NCI-H446 (cell line): ENCODE measurements at places on chromosomes 11 and 22.

- no peak for DNase-seq
These were observed 20.4 kb downstream of the ALKBH8 start for GRCh38 chr11:107545101-107545514.

DNA sequence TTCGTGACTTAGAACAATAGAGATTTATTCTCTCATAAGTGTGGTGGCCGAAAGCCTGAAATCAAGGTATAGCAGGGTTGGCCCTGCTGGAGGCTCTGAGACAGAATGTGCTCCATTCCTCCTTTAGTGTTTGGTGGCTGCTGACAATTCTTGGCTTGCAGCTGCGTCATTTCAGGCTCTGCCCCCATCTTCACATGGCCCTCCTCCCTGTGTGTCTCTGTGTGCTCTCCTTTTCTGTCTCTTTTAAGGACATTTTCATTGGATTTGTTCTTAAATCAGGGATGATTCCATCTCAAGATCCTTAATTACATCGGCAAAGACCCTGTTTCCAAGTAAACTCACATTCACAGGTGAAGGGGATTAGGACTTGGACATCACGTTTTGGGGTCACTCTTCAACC is 10.2 kb upstream of the APOL6 start:
- no peak for DNase-seq

- no peak for DNase-seq
These were observed 717 bp downstream of the OSM start for GRCh38 chr22:30265823-30266444.

GRCh38 chr11:74951226-74951625 is 2.2 kb downstream of the SPCS2 start:
- DNase-seq, result no peak

DNA sequence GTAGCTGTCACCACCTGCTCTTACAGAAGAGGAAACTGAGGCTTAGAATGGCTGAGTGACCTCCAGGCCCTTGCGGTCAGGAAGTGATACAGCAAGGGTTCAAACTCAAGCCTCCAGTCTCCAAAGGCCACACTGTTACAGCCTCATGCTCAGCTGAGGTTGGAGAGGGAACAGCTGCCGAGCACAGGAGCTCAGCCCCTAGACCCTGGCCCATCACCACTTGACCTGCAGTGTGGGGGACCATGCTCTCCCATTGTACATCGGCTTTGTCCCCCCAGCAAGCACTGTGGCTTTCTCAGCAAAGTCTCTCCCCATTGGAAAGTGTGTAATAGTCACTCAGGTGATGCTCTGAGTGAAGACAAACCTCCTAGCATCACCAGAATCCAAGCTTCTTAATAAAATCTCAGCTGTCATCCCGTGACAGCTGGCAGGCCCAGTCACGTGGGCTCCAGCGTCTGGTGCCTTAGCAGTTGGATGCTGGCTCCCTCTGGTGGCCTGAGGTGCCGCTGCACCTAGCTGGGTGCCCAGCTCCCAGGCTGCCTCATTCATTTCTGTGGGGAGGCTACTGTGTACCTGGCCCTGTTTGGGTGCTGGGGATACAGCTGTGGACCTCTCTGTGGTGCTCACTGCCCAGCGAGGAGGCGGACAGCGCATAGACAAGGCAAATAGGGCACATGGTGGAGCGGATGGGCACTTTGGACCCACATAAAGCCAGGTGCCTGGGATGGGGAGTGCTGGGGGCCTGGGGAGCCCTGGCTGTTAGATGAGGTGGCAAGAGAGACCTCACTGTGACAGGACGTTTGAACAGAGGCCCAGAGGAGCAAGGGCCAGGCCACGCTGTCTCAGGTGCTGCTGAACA is 19.1 kb upstream of the MYRF start:
- DNase-seq, result peak; percentile 94

DNA sequence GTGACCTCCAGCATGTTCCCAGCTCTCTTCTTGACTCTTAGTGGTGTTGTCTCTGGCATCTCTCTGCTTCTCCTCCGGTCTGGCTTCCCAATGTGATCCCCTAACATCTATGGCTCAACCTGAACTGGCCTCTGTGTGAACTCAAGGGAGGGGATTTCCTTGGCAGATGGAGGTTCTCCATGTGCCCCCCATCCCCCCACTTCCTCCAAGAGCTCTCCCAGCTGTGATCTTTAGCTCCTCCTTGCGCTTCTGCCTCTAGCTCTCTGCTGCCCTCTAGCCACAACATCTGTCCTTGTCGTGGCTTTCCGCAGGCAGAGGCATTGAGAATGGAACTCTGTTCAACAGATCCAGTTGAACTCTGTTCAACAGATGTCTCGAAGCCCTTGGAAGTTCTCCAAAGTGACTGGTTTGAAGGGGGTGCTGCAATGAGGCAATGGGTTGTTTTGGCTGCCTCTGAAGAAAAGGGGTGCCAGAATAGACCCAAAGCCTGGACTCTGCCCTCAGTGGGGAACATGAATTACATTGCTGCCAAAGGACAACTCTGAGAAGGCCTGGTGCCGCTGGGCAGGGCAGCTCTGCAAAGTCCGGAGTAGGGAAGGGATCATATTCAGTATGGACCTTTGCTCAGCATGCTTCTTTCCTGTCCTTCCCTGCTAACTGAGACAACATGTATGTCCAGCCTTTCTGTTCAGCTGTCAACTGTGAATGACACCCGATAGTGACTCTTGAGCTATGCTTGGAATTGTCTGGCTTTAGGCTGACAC is 61.9 kb downstream of the ADM start:
- peak; percentile 52 for DNase-seq

DNA sequence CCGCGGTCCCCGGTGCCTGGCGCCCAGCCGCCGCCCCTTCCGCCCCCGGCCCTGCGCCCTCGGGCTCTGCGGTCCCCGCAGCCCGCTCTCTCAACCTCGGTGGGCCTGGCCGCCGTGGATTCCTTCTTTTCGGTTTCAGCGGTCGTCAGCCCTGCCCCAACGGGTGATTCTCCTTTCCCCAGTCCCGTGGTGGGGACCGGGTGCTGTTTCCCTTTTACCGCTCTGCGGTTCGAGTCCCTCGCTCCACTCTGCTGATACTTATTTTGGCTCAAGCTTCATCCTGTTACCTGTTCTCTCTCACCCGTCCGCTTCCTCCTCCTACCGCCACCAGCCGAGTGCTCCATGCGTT is 494 bp downstream of the ZDHHC5 start:
- no peak for DNase-seq

DNA sequence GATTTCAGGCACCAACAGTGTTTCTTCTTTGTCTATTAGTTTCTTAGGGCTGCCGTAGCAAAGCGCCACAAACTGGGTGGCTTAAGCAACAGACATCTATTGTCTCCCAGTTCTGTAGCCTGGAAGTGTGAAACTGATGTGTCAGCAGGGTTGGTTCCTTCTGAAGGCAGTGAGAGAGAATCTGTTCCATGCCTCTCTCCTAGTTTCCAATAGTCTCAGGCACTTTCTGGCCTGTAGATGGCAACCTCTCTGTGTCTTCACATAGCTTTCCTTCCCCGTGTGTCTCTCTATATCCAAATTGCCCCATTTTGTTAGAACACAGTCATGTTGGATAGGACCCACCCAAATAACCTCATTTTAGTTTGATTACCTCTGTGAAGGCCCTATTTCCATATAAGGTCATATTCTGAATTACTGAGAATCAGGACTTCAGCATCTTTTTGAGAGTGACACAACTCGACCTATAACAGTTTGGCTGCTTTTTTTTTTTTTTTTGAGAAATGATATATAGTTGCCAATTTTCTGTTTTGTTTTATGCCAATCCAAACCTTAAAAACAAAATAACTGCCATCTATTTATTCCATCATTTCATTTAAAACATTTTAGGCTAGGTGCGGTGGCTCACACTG is 108.2 kb downstream of the SLC36A4 start:
- DNase-seq, result peak; percentile 89

GRCh38 chr11:93974759-93975158 is 46.4 kb upstream of the HEPHL1 start:
- no peak for DNase-seq

GRCh38 chr11:61309141-61309540 is 14.0 kb upstream of the VWCE start:
- DNase-seq, result no peak

DNA sequence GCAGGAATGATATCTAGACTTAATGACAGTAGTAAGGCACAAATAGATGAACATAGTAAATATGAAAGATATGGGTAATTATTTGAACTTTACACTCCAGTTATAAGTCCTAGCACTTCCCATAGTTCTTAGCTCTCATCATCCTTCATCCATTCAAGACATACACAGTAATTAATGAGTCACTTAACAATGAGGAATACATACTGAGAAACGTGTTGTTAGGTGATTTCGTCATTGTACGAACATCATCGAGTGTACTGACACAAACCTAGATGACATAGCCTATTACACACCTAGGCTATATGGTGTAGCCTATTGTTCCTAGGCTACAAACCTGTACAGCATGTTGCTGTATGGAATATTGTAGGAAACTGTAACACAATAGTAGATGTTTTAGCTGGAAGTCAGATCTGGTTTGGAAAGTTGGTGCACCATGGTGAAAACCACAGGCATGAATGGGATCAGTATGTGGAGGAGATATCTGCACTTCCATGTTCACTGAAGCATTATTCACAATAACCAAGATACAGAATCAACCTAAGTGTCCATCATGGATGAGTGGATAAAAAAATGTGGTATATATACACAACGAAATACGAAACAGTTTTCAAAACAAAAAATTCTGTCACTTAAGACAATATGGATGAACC is 229.9 kb upstream of the PITPNB start:
- DNase-seq, result no peak

- no peak for DNase-seq
These were observed 24.9 kb downstream of the ART5 start for GRCh38 chr11:3616721-3617460.

DNA sequence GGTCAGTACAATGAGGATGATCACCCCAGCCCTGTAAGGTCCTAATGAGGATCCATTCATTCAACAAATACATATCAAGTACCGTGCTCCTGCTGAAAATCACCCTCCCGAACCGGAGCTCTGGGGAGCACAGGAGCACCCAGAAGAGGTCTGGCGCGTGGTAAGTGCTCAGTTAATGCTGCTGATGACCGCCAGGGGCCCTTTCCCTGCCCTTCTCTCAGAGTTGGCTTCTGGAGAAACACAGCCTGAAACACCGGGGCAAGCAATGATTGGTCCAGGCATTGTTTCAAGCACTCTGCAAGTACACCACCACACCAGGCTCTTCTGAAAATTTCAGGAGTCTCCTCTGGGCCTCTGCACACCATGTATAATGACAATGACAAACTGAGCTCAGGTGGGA is 3.8 kb upstream of the CCDC86 start:
- DNase-seq, result no peak

DNA sequence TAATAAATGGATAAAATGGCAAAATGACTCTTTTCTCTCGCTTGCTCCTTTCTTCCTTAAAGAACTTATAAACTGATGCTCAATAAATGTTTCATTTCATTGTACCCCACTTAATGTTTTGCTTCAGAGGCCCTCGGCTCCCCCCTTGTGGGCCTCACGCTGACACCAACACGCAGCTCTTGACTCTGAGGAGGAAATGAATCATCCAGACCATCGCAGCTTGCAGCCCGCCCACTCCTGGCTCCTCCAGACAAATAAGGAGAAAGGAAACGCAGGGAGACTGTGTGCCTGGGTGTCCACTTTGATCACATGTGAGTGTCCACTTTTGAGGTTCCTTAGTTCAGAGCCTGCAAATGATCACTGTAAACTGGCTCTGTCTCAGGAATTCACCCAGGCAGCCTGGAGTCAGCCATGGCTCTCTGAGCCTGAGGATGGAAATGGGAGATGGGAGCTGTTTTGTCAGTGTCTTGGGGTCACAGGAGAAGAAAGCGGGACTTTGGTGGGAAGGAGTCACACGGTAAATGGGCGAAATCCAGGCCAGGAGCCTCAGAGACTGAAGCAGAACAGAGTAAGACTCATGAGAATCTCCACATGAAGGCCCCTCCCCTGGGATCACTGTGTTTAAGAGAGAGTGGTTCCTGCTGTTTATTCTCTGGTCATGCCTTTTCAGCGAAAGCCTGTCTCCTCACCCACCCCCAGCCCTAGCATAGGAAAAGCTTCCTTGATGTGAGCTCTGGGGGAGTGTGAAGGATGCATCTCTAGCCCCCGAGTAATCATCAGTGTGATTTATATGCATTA is 96.5 kb downstream of the CWC15 start:
- DNase-seq, result no peak

- DNase-seq, result no peak
These were observed 22.1 kb upstream of the XKR3 start for GRCh38 chr22:16847271-16847670.

GRCh38 chr22:44571566-44572413 is 73.8 kb upstream of the RTL6 start:
- DNase-seq, result no peak

DNA sequence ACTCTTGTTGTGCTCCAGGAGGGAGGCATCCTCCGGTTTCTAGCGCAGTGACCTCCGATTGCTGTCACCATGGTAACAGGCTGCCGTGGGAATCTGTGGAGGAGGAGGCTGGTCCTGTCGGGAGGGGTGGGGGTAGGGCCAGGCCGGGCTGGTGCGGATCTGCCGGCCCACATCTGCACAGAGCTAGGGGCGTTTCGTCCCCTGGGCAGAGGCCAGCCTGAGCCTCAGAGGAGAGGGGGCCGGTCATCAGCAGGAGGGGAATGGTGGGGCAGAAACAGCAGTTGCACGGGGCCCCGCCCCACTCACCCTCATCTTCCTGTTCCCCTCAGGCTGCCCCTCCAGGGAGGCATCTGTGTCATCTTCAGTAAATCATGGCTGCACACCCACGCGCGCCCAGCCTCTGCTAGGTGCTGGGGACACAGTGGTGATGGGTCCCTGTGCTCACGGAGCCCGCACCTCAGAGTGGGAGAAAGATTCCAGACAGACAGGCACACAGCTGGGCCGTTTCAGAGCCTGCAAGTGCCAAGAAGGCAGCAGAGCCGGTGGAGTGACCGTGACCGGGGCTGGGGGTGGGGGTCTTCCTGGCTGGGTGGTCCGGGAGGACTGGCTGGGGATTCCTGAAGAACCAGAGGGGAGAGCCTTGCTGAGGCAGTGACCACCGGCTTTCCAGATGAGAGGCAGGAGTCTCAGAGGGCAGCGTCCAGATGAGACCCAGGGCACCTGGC is 120.5 kb downstream of the CACNA1I start:
- no peak for DNase-seq

DNA sequence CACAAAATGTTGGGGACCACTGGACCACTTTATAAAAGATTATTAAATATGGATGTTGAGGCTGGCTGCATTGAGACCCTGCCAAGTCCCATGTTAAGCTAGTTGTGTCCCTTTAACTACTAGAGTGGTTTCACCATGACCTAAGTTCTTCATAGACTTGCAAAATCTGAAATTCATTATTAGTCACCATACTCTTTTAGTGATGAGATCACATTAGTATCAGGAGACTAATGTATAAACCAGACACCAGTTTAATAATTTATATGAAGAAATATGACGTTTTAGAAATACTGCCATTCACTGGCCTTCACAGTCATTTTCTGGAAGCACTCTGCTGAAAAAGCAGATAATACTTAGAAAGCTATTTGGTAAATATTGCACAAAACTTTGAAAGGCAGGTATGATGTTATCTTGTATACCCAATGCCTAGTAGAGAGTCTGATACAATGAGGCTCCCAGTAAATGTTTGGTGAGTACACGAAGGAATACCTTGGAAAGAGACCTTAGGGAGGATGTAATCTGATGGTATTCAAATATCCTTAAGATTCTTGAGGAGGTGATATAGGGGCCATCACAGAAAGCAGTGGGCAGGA is 728.2 kb upstream of the ANO5 start:
- DNase-seq, result no peak

- DNase-seq, result no peak
These were observed 882.7 kb downstream of the BRD1 start for GRCh38 chr22:48944751-48945620.
